ENCODE measurements at places on chromosomes 11 and 22. TPM values are rescaled to one million over a fixed set of nuclear protein-coding genes. Genes with fewer than 3 reads are reported as not detected.

DNA sequence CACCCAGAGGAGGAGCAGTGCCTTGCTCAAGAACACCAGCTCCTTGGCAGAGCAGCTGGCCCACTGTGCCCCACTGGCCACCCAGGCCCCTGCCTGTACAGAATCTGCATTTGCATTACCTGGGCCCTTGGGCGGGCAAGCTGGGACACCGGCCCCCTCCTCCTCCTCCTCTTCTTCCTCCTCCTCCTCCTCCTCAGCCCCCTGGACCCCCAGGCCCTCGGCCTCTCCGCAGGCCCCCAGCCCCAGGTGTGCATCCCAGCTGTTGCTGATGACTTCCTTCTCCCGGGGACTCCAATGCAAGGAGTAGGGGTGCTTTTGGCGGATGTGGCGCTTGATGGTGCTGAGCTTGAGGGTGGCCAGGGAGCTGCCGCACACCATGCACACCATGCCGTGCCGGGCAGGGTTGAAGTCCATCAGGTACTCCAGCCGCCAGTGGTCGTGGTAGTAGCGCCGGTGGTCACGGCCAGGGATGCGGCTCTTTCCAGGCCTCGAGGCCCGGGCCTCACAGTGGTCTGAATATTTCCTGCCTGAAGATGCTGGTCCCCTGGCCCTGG, 2.8 kb downstream of the ZFTA start:
- H3K4me1 ChIP-seq = peaks cover 13% of the 10 kb centered on the region
- no peak overlapping the region for H3K27ac ChIP-seq
- DNase-seq = no peak
- no peaks in the 10 kb centered on the region for H3K36me3 ChIP-seq
- peaks cover 6% of the 10 kb centered on the region for H3K27me3 ChIP-seq

DNA sequence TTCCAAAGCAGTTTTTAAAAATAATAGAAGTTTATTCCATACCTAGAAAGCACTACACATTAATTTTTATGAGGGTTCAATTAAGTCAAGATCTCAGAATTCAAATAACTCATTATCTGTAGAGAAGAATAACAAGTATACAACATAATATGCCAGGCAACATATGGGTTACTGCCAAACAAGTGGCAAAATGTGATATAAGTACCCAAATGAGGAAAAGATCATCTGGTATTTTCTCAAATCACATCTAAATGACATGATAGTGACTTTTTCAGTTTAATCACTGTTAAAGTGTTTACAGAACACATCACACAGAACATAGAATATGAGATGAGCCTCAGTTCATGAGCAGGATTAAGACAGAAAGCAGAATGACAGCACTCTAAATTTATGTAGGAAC, 123.3 kb downstream of the FCHSD2 start:
- H3K36me3 ChIP-seq = no peaks in the 10 kb centered on the region
- no peak overlapping the region for H3K4me3 ChIP-seq
- no peaks in the 10 kb centered on the region for H3K4me1 ChIP-seq
- no peak for DNase-seq
- H3K27me3 ChIP-seq = no peaks in the 10 kb centered on the region

- H3K36me3 ChIP-seq = no peaks in the 10 kb centered on the region
- no peak for DNase-seq
- H3K27me3 ChIP-seq = no peaks in the 10 kb centered on the region
- H3K4me3 ChIP-seq = no peak overlapping the region
Measured at GRCh38 chr11:126716456-126717083, 284.0 kb downstream of the KIRREL3 start.

DNA sequence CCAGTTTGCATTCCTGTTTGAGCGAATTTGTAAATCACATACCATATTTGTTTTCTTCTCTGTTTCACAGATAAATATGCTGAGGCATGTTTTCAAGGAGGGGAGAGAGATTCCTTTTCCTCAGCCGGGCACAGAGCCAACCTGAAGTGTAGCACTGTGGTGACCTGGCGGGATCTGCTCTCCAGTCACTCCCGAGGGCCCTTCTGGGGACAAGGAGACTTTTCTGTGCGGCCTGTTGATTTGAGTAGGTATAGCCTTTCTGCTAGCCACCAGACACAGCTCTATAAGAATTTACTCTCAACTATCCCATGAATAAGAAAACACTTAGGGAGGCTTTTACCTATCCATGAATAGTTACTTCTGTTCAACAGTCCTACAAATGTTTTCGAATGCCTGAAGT, 63.5 kb upstream of the FDX1 start:
- no peak overlapping the region for H3K27ac ChIP-seq
- H3K27me3 ChIP-seq = no peaks in the 10 kb centered on the region
- no peaks in the 10 kb centered on the region for H3K36me3 ChIP-seq
- no peak for DNase-seq

DNA sequence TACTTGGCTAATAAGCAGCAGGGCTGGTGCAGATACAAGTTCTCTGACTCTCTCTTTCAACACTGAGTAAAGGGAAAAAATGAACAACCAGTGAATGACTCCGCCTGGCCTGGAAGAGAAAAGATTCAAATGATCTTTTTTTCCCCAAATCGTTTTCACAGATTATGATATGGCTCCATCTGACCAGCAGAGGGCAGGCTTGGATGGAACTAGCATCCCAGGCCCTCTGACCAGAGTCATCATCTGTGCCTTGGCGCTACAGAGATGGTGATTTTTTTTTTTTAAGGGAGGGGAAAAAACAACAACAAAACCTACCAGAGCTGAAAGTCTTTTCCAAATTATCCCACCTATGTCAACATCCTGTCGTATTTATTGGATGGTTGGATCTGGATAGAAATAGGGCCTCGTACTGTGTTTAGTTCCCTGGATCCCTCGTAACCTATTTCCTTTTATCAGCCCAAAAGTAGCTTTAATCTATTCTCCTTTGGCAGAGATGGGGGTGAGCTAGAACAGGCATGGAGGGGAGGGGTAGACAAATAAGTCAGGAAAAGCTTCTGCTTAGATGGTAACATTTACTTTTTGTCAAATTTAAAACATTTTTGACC, 69.7 kb downstream of the PRSS23 start:
- DNase-seq = peak; percentile 10
- no peak overlapping the region for H3K27ac ChIP-seq
- no peaks in the 10 kb centered on the region for H3K4me1 ChIP-seq
- H3K36me3 ChIP-seq = no peaks in the 10 kb centered on the region

DNA sequence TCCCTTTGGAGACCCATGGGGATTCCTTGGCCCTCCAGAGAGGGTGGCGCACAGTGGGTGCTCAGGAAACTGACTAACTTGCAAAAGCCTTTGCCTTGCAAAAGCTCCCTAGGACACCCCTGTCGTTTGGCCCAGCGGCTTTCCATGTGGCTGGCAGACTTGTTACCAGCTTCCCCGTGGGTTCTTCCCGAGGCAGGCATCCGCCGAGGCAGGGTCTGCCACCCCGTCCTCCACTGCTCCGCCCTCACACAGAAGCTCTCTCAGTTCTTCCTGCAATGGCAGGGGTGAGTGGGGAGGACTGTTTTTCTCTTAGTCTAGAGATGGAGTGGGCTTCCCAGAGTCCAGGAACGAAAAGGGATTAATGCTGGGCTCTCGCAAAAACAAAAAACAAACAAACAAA, 23.0 kb downstream of the ALX4 start:
- H3K27ac ChIP-seq = no peak overlapping the region
- H3K36me3 ChIP-seq = no peaks in the 10 kb centered on the region
- no peaks in the 10 kb centered on the region for H3K4me1 ChIP-seq
- no peaks in the 10 kb centered on the region for H3K27me3 ChIP-seq
- no peak for DNase-seq

GRCh38 chr11:2849994-2850770, 35.4 kb downstream of the CDKN1C start:
- no peaks in the 10 kb centered on the region for H3K27me3 ChIP-seq
- no peak overlapping the region for H3K27ac ChIP-seq
- H3K4me3 ChIP-seq = no peak overlapping the region
- no peaks in the 10 kb centered on the region for H3K36me3 ChIP-seq
- no peaks in the 10 kb centered on the region for H3K4me1 ChIP-seq

- H3K4me3 ChIP-seq = no peak overlapping the region
- H3K27ac ChIP-seq = no peak overlapping the region
- no peaks in the 10 kb centered on the region for H3K4me1 ChIP-seq
- H3K36me3 ChIP-seq = no peaks in the 10 kb centered on the region
Measured at GRCh38 chr22:32079130-32080089, 36.3 kb downstream of the SLC5A1 start.

GRCh38 chr11:118789501-118790356, 1.2 kb downstream of the DDX6 start:
- H3K36me3 ChIP-seq = peaks cover 14% of the 10 kb centered on the region
- H3K27me3 ChIP-seq = no peaks in the 10 kb centered on the region
- peak; percentile 66 for DNase-seq

DNA sequence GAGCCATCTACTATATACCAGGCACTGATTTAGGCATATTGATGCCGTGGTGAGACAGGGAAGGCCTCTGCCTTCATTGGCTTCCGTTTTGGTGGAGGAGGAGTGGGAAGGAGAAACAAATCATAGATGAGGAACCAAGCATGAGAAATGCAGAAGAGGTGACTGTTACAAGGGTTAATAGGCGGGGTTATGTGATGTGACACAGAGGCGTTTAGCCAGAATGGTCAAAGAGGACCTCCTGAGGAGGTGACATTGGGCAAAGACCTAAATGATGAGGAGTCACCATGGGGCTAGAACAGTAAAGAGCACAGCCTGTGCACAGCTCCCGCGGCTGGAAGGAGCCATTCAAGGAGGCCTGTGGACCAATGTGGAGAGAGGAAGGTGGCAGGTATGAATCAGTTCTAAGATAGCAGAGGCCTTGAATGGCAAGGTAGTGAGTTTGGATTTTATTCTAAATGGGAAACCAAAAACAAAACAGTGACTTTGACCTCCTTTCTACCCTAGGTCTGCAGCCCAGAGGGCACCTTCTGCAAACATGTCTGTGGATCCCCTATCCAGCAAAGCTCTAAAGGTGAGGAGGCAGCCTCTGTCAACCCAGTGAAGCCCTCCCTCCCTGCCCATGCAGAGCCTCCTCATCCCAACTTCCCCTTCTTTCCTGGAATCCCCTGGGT, 11.7 kb downstream of the MAFF start:
- no peaks in the 10 kb centered on the region for H3K36me3 ChIP-seq
- no peak for DNase-seq
- H3K27ac ChIP-seq = no peak overlapping the region
- H3K4me3 ChIP-seq = no peak overlapping the region

DNA sequence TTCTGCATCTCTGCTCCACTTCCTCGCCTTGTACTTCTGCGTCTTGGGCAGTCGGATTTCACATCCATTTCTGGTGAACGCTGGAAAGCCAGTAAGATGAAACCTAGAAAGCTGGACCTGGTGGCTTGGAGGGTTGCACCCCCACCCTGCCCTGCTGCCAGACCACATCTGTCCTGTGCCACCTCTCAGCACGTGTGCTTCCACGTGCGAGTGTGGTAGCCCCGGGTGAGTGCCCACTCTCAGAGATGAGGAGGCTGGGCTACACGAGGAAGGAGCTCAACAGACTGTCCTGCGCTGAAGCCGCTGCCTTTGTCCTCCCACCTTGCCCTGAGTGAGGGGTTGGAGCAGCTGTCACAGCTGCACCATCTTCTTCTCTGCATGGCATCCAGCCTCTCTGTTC, 77.5 kb downstream of the NTM start:
- H3K4me3 ChIP-seq = no peak overlapping the region
- no peaks in the 10 kb centered on the region for H3K27me3 ChIP-seq
- no peak overlapping the region for H3K27ac ChIP-seq
- H3K36me3 ChIP-seq = no peaks in the 10 kb centered on the region
- DNase-seq = no peak

- H3K27ac ChIP-seq = peak within 1 kb of the TSS; percentile 61
- H3K4me3 ChIP-seq = peak within 1 kb of the TSS; percentile 6
- H3K36me3 ChIP-seq = no peaks in the 10 kb centered on the region
- peaks cover 21% of the 10 kb centered on the region for H3K4me1 ChIP-seq
- no peaks in the 10 kb centered on the region for H3K27me3 ChIP-seq
Measured at GRCh38 chr22:41998361-41999261, at the start of gene WBP2NL. Gene WBP2NL (plus strand): TSS chr22:41998788. CDS start chr22:41998819, 31 bp downstream.

- peak; percentile 15 for DNase-seq
- H3K4me3 ChIP-seq = no peak overlapping the region
Measured at GRCh38 chr11:1881442-1882264, 10.0 kb downstream of the PRR33 start.

- peaks cover 15% of the 10 kb centered on the region for H3K36me3 ChIP-seq
- no peak overlapping the region for H3K27ac ChIP-seq
- no peaks in the 10 kb centered on the region for H3K4me1 ChIP-seq
- peak; percentile 18 for DNase-seq
- no peak overlapping the region for H3K4me3 ChIP-seq
Measured at GRCh38 chr11:662689-663274, 25.7 kb downstream of the DRD4 start.

GRCh38 chr11:84675396-84676025, 951.6 kb downstream of the DLG2 start:
- no peaks in the 10 kb centered on the region for H3K4me1 ChIP-seq
- H3K27me3 ChIP-seq = no peaks in the 10 kb centered on the region
- H3K27ac ChIP-seq = no peak overlapping the region
- no peak for DNase-seq
- no peak overlapping the region for H3K4me3 ChIP-seq

The APOA4 gene
- total RNA-seq = not detected

The PGA3 gene
- not detected for total RNA-seq

The MACROD1 gene
- total RNA-seq = 8.1 TPM

The NLRP14 gene
- not detected for total RNA-seq

The SMIM38 gene
- total RNA-seq = 0.70 TPM
